ENCODE measurements at places on chromosomes 12 and 14.

DNA sequence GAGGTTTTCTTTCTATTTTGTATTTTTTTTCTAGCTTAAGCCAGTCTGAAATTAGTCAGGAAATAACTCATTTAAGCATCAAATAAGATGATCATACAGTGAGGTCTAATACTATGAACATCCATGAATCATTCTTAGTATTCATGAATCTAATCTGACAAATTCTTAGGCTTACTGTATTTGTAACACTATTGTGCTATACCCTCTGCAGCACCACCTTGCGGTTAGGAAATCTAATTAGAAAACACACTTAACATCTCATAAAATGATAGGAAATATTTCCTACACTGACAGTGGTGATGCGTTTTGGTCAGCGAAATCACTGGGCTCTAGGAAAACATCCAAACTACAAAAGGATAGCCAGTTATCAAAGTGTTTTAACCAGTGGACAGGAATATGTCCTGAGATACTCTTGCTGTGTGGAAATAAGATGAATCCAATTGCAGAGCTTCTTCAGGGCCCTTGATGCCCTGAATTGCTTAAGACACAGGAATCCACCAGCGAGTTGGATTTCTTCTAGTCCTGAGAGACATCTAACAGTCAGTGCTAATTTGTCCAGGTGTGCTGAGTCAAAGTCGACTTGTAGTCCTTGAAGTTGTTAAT, 109.3 kb upstream of the MYF6 start:
- DNase-seq, result no peak

- DNase-seq, result no peak
Measured at GRCh38 chr12:56522411-56523193, 982 bp downstream of the RBMS2 start.

- peak; percentile 23 for DNase-seq
Measured at GRCh38 chr12:132395192-132395907, 66.0 kb upstream of the GALNT9 start.

GRCh38 chr14:82759656-82760055, 1226.0 kb upstream of the SEL1L start:
- DNase-seq, result no peak

DNA sequence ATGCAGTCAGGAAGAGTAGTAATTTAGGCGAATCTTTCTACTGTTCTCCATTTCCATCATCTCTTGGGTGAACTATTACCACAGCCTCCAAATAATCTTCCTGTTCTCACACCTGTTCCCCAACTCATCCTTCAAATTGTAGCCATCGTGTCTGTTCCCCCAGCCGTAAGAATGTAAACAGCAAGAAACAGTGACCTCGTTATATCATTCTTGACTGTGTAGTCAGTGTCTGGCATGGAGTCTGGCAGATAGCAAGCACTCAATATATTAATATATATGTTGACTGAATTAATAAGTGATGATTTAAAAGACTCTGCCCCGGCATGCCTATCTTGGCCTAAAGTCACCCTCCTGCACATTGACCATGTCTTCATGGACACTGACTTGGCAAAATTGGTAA, 20.3 kb downstream of the PDE6H start:
- no peak for DNase-seq

GRCh38 chr12:89208661-89209096, 143.6 kb downstream of the DUSP6 start:
- DNase-seq, result no peak

DNA sequence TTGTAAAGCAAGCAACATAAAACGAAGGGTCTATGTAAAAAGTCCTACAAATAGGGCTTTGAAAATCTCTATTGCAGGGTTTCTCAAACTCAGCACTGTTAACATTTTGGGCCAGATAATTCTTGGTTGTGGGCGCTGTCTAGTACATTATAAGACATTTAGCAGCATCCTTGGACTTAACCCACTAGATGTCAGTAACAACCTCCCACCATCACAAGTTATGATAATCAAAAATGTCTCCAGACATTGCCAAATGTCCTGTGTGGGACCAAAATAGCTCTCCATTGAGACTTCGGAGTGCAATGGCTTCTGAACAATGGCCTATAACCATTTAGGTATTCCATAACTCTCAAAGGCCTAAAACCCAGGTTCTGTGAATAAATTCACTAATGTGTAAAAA, 22.9 kb upstream of the DHRS7 start:
- no peak for DNase-seq

- DNase-seq, result no peak
Measured at GRCh38 chr14:94476023-94476422, at the start of gene SERPINA9. Gene SERPINA9 (minus strand): TSS chr14:94476197. CDS start chr14:94469840, 6,357 bp downstream.

DNA sequence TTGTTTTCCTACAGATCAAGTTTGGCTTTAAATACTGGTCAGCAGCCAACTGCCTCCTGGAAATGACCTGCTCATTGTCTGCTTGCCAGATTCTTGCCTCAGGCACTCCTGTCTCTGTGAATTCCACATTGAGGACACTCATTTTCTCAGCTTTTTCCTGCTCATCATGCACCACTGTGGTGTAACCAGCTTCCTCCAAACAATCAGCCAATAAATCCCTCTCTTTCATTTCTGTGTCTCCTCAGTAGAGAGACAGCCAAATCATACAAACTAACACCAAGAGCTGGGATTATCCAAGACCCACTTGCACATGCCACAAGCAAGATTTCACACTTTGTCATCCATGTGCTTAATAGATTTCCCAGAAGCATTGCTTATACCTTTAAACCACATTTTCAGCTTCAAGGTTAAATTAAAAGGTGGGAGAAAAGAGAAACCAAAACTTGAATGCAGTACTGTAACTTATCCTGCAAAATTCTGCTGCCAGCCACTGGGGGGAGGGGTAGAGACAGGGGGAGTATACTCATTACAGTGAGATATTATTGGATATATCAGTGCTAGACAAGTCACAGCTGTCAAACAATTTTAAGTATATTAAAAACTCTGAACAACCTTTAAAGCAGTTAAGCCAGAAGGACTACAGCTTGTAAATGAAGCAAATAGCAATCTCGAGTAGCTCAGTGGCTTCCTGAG, 105.0 kb downstream of the PPP2R5E start:
- DNase-seq, result peak; percentile 83

DNA sequence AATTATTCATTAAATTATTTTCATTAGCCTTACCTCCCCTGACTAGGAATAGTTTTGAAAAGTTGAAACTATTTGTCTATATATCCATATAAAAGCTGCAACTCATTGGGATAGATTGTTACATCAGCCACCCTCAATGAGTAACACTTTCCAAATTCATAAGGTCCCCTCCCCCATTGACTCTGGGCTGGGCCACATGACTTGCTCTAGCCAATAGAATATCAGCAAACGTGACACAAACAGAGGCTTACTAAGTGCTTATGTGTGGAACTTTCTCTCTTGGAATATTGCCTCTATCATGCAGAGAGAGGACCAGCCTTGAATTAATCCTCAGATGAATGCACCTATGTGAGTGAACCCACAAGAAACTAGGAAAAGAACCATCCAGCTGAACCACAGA, 213.7 kb downstream of the CCDC59 start:
- no peak for DNase-seq

- DNase-seq, result peak; percentile 53
Measured at GRCh38 chr14:73743431-73743931, 29.3 kb upstream of the PNMA1 start.

DNA sequence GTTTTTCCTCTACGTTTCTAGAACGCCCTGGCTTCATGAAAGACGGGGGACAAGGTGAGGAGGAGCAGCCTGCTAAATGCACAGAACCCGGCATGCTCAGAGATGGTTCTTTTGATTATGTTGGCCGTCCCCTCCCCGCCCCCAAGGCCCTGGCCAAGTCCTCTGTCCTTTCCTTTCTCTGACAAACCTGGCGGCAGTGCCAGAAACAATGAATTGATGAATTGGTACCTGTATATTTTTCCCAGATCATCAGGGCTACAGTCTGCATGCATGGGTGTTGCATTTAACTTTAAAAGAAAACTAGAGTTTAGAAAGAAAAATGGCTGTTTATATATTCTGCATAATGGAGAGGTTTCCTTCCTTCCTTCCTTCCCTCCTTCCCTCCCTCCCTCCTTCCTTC, 29.0 kb downstream of the GPRC5D start:
- no peak for DNase-seq

DNA sequence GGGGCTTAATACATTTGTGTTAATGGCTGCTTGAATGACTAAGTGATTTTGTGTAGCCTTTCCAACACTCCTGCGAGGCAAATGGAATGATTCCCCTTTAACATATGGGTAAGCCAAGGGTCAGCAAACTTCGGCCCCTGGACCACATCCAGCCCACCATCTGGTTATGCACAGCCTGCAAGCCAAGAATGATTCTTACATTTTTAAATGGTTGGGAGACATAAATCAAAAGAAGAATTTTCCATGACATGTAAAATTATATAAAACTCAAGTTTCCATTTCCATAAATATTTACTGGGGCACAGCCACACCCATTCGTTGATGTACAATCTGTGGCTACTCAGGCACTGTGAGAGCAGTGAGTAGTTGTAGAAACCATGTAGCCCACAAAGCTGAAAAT, 9.0 kb downstream of the SLC8B1 start:
- peak; percentile 72 for DNase-seq

GRCh38 chr14:99812892-99813291, 19.7 kb downstream of the EML1 start:
- DNase-seq, result no peak

DNA sequence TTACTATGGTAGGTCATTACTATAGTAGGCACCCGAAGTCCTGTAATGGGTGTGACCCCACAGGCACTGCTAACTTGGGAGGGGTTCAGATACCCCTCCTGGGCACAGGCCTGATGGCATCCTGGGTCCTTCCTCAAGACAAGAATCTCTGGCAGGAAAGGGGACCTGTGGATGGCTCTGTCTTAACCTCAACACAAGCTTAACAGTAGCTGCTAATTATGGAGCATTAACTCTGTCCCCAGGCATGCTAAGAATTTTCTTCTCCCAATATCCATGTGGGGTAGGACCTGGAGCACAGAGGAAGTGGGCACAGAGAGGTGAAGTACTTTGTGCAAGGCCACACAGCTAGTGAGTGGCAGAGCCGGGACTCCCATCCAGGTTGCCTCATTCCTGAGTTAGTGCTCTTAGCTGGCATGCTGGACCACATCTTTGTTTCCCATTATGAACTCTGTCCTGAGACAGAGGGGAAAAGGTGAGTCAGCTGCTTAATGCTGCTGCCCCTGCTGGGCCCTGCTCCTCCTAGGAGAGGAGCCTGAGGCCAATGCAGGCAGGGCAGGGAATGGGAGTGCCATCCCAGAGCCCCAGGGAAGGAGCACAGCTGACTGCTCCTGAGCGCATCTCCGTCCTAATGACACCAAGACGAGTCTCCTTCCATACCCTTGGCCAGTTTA, 32.1 kb downstream of the GALNT16 start:
- no peak for DNase-seq

GRCh38 chr14:96201965-96202364, 2.7 kb upstream of the BDKRB2 start:
- no peak for DNase-seq

DNA sequence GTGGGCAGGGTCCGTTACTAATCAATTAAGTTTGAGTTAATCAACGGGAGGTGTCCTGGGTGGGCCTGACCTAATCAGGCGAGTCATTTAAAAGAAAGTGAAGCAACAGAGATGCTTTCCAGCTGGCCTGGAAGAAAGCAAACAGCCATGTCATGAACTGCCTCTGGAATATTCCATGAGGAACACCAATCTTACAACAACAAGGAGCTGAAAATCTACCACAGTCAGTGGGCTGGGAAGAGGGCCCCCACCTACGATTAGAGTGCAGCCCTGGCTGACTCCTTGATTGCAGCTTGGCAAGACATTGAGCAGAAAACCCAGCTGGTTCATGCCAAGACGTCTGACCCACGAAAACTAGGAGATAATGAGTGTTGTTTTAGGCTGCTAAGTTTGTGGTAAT, 56.2 kb downstream of the SSPN start:
- DNase-seq, result no peak

- no peak for DNase-seq
Measured at GRCh38 chr12:66863276-66863675, 184.4 kb upstream of the GRIP1 start.

GRCh38 chr12:3641428-3642018, 111.4 kb downstream of the CRACR2A start:
- no peak for DNase-seq

DNA sequence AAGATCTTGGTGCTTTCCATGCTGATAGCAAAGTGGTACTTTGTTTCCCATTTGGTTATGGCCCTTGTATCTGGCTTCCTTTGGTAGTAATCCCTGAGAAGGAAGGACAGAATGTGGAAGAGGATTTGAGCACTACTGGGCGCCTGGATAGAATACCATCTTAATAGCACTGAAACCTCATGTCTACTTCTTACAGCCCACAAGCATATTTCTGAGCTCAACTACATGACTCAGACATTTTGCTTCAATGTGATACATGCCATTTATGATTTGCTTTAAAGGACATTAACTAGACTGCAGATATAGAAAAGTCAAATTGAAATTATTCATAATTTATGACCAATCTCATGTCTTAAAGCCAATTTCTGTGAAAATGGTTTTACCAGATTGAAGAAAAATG, 80.4 kb downstream of the LIN7A start:
- no peak for DNase-seq

DNA sequence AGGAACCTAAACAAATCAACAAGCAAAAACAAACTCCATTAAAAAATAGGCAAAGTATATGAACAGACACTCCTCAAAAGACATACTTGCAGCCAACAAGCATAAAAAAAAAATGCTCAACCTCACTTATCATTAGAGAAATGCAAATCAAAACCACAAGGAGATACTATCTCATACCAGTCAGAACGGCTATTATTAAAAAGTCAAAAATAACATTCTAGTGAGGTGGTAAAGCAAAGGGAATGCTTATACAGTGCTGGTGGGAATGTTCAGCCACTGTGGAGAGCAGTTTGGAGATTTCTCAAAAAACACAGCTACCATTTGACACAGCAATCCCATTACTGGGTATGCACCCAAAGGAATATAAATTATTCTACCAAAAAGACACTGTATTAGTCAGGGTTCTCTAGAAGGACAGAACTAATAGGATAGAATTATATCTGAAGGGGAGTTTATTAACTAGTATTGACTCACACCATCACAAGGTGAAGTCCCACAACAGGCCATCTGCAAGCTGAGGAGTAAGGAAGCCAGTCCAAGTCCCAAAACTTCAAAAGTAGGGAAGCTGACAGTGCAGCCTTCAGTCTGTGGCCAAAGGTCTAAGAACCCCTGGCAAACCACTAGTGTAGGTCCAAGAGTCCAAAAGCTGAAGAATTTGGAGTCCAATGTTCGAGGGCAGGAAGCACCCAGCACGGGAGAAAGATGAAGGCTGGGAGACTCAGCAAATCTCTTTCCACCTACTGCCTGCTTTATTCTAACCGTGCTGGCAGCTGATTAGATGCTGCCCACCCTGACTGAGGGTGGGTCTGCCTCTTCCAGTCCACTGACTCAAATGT, 101.6 kb upstream of the KRAS start:
- DNase-seq, result no peak

DNA sequence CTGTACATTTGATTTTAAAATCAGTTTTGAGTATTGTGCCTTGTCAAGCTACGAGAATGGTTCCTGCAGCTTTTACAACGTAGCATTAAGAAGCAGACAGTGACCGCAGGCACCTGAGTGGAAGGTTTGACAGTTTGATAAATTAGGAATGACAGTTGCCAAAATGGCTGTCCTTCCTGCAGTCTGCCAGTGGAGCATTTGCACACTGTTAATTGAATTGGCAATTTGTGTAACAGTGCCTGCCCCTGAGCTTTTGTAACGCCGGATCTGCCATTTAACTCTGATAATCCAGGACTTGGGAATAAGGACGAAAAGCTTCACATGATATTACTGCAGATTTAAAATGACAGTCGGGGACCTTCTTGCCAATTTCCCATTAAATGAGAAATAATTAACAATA, 385.3 kb downstream of the NPAS3 start:
- DNase-seq, result no peak

Data from left hindlimb (tissue), 1 donor.